ENCODE measurements at places on chromosomes 5 and 9.

GRCh38 chr9:16028548-16028947 is 475.7 kb downstream of the CCDC171 start:
- no peak for DNase-seq

GRCh38 chr5:135232958-135233357 is 166.1 kb downstream of the MACROH2A1 start:
- DNase-seq = no peak

- DNase-seq = no peak
Measured at GRCh38 chr5:137738947-137739346, 3.1 kb upstream of the KLHL3 start.

GRCh38 chr9:35771075-35771433 is 17.0 kb upstream of the MSMP start:
- no peak for DNase-seq

GRCh38 chr5:175649967-175650366 is 7.9 kb upstream of the HRH2 start:
- DNase-seq = no peak

- DNase-seq = no peak
Measured at GRCh38 chr5:117494188-117494587, 919.6 kb upstream of the SEMA6A start.

- DNase-seq = no peak
Measured at GRCh38 chr9:102069969-102070368, 331.5 kb upstream of the GRIN3A start.

GRCh38 chr5:140800816-140801493 is at the start of gene PCDHA3:
Gene PCDHA3, plus strand, starts transcription at chr5:140801057.
- DNase-seq = no peak

DNA sequence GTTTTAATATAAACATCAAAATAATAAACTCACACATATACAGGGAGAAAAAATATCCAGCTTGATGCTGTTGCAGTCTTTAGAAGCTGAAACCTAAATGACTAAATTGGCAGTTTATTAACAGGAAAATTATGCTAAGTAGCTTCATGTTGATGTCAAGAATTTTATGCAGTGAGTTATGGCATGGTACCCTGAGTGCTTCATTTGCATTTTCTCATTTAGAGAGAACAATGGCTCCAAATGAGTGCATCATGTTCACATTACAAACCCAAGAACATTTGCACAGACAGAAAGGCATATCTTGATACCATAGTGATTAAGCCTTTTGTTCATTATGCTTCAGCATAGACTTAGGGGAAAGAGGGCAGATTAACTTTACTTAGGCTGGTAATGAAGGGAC is 102.9 kb upstream of the FSTL4 start:
- no peak for DNase-seq

DNA sequence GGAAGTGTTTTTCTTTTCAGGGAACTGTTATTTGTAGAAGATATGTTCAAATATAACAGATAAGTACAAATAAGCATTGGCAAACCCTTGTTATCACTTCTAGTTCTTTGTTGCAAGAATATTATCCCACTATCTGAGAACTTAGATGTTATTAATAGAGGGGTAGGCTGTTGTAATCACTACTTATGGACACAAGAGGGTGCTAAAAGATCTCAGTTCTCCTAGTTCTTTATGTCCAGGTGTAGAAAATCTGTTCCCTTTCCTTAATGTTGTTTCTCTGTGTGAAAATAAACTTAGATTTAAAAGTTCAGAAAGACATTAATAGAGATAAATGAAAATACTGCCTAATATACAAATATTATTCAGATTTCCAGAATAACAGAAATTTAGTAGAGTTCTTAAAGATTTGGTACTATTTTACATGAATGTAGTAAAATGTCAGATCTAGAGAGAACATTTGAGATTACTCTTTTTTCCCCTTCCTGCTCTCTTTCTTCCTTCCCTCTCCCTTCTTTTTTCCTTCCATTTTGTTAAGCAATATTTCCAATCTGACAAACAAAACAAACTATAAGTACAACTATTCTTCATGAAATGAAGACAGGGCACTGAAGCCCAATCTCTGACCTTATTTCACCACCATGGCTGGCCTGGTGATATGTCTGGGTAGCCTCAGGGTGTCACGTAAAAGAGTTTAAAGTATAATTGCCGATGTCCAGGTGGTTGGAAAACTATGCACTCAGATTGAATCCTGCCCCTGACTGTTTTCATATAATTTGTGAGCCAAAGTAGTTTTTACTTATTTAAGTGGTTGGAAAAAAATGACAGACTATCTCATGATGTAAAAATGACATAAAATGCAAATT is 43.6 kb upstream of the C5orf46 start:
- no peak for DNase-seq

DNA sequence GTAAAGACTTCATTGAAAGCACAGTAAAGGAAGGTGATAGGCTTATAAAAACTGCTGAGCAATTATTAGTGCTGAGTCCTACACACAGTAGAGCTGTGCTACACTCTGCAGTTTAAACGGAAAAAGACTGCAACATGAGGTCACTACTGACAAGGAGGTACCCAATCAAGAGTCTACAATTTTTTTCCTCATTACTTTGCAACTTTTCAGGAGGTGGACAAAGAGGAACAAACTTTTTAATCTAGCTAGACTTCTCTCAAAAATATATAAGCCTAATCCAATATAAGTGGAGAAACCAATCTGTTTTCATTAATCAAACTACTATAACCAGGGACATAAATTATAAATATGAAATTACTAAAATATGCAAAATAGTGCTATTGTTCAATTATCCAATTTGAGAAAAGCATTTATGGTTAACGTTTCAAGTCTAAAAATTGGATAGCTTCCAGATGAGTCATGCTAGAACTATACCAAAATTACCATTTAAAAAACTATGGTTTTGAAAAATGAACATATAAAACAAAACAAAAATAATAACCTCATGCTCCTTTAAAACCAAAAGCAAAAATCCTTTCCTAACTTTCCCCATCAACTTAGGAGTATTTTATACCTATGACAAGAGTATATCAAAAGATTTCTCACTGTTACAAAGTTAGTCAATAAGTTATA is 37.7 kb downstream of the FAM13B start:
- DNase-seq = no peak

- no peak for DNase-seq
Measured at GRCh38 chr9:21933865-21934264, 60.3 kb downstream of the CDKN2A start.

DNA sequence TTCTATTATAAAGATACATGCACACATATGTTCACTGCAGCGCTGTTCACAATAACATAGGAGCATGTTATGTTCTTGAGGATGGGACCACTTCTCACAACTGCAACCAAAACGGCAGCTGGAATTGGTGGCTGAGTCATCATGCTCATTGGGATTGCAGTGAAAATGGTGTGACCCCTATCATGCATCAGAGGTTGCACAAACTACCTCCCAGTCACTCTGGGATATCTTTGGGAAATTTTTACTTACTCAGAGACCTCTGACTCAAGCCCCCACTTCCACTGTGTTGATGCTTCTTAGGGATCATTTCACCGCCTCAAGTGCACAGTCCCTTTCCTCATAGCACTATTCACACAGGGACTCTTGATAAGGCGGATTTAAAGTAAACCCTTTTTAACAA is 474.1 kb downstream of the BNC2 start:
- DNase-seq = no peak

- DNase-seq = no peak
Measured at GRCh38 chr5:171431251-171431777, 11.9 kb downstream of the FGF18 start.

DNA sequence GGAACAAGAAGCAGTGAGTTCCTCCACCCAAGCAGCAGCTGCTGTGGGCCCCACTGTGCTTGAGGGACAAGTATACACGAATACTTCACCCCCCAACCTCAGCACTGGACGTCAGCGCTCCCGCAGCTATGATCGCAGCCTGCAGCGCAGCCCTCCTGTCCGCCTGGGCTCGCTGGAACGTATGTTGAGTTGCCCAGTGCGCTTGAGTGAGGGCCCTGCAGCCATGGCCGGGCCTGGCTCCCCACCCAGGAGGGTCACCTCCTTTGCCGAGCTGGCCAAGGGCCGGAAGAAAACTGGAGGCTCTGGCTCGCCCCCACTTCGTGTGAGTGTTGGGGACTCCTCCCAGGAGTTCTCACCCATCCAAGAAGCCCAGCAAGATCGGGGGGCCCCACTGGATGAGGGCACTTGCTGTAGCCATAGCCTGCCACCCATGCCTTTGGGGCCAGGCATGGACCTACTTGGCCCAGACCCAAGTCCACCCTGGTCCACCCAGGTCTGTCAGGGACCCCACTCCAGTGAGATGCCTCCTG is 57.1 kb upstream of the TESK1 start:
- no peak for DNase-seq

- no peak for DNase-seq
Measured at GRCh38 chr9:89854715-89855475, 250.1 kb downstream of the GADD45G start.

GRCh38 chr5:128318691-128319090 is 219.4 kb downstream of the FBN2 start:
- DNase-seq = no peak

GRCh38 chr5:124401476-124402143 is 344.8 kb downstream of the ZNF608 start:
- DNase-seq = no peak

DNA sequence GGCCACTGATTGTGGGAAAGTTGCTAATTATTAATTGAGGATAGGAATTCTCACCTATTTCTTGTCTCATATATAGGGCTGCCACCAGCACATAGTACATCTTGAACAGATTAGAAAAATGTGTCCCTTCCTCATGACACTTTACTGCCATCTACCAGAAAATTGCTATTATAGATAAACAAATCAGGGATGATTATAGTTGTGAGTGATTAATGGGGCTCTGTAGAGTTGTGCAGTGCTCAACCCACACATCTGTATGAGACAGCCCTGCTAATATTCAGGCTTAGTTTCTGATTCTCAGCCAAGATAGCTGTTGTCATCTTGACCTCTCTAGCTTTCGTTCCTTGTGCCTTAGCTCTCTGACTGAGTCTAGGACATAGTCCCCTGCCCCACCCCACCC is 373.3 kb downstream of the TLE4 start:
- DNase-seq = no peak

DNA sequence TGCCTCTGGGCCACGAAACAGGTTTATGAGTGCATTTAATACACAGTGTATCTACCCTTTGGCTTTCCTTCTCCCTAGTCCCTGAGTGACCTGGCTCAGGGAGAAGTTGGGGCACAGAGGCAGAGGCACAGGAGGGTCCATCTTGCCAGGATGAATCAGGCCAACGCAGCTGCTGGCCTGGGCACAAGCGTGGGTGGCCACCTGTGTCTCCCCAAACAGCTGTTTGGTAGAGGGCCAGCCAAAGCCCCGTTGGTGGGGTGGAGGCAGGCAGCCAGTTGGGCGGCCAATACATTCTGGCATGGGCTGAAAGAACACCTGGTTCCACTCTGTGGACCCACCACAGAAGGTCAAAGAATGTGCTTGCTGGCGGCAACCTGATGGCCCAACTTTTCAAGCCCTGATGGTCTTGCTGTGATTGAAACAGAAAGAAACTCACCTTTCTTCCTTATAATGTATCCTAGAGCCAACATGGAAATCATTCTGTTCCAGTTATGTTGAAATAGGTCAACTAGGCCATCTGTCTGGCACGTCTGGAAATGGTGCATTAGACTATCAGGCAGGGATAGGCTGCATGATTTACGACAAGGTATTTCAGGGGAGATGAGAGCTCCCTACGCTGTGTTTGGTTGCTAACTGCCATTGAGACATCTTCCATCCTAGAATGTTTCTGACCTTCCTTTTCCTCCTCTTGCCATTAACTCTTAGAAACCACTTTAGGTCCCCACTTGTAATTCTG is 337.4 kb downstream of the ADAMTS6 start:
- no peak for DNase-seq

Measured in GM12878 (cell line).